OCI-M1 (cell line): ENCODE measurements at places on chromosomes 13 and 19.

DNA sequence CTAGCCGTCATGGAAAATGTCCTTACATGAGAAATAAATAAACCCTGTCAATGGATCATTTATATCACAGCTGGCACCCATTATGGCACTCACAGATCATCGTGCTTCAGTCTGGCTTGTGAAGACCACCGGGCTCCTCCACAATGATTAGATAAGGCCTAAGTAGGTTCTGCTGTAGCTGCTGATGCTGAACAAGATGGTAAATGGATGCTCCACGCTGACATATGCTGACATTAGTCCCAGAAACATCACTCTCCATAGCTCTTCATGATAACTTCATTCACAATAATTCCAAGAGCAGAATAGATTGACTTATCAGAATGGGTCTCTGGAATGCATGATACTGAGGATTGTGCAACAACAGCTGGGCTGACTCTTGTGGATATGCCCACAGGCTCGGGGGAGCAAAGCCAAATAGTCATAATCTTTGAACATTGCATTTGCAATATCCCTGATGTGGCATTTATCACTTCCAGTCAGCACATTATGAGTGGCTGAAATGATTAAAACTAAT is 63.8 kb upstream of the RXFP2 start:
- peak; percentile 53 for DNase-seq

DNA sequence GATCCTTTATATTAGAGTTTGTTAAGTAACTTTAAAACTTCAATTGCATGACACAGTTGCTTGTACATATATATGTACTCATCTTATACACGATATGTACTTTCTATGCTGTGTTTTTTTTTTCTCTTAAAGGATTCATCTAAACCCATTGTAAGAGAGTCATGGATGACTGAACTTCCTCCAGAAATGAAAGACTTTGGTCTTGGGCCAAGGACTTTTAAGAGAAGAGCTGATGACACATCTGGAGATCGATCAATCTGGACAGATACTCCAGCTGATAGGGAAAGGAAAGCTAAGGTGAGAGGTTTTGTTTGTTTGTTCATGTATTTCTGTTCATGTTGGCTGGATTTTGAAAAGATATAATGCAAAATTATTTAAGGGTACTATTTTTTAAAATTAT is 26.0 kb downstream of the GPALPP1 start:
- DNase-seq = no peak

DNA sequence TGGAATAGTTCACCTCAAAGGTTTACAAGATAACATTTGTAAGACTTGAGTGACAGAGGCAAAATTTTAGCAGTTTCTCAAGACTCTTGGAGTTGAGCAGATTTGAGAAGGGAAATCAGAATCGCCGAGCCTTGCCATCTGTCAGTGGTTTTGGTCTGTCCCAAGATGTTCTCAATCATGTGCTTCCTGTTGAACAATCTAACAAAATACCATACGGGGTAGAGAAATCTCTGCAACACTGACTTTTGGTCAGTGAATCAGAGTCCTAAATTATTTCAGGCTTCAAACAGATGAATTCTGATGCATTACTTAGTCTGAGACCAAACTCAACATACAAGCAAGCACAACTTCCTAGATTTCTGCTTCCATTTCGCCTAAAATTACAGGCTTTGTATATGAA is 3.8 kb downstream of the KCTD12 start:
- DNase-seq = peak; percentile 50

GRCh38 chr19:58434217-58434616 is 5.7 kb downstream of the ZNF132 start:
- peak; percentile 28 for DNase-seq

DNA sequence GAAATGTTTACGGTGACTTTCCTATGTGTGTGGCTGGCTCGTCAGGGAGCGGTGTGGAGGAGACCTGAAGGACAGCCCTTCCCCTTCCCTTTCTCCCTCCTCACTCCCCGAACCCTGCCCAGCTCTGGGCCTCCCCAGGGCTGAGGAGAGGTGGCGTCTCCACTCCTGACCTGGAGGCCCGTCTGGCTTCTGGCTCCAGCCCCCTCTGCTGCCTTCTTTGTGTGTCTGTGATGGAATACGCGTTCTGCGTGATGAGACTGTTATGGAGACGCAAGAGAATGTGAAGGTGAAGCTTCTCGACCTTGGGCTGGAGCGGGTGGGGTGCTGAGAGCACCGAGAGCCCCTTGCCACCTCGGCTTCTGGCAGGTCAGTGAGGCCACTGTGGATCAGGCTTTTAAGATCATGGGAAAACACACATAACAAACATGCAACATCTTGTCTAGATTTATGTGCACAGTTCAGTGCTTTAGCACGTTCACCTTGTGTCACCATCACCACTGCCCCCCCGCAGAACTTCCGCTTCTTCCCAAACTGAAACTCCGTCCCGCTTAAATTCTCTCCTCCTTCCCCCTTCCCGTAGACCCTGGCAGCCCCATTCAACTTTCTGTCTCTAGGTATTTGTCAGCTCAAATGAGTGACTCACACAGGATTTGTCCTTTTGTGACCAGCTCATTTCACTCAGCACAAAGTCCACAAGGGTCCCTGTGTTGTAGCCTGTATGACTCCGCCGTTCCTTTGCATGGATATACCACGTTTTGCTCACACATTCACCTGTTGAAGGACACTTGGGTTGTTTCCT is 24.7 kb downstream of the ATP11A start:
- no peak for DNase-seq

DNA sequence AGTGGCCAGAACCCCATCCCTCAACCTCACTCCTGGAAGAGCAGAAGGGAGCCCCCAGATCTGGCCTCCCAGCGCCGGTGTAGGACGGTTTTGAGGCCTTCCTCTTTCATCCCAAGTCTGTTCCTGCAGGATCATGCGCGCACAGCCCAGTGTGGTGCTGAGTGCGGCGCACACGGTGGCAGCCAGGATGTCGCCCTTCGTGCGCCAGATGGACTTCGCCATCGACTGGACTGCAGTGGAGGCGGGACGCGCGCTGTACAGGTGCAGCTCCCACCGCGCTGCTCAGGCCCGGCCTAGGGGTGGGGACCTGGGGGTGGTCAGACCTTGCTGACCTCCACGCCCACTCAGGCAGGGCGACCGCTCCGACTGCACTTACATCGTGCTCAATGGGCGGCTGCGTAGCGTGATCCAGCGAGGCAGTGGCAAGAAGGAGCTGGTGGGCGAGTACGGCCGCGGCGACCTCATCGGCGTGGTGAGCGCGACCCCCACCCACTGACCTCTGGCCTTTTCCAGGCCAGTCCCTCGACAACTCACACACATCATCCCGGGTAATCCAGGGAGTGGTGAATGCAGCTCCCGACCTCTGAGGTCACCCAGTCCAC is 14.8 kb downstream of the PNPLA6 start:
- DNase-seq = no peak

DNA sequence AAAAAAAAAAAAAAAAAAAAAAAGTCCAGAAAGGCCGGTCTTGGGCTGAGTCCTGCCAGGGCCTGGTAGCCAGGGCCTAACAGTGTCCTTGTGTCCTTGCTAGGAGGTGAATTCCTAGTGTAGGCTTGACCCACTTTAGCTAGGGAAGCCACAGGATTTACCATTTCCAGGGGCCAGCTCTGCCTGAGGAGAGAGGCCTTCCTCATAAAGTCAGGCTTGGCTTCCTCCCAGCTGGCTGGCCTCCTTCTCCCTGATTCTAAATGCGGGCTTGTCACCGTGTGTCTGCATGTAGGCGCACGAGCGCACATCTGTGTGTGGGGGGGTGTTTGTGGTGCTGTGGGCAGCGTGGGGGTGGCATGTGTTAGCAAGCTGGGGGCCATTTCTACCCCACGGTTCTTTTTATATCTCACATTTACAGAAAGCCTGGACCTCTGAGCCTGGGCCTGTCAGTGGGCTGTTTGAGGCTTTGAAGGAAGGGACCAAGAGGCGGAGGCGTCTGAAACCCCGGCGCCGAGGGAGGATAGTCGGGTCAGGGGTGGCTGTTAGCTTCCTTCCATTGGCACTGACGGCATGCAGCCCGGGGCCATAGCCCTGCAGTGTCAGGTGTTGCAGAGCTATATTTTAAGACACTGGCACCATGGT is 31.7 kb downstream of the IER2 start:
- DNase-seq = peak; percentile 39

DNA sequence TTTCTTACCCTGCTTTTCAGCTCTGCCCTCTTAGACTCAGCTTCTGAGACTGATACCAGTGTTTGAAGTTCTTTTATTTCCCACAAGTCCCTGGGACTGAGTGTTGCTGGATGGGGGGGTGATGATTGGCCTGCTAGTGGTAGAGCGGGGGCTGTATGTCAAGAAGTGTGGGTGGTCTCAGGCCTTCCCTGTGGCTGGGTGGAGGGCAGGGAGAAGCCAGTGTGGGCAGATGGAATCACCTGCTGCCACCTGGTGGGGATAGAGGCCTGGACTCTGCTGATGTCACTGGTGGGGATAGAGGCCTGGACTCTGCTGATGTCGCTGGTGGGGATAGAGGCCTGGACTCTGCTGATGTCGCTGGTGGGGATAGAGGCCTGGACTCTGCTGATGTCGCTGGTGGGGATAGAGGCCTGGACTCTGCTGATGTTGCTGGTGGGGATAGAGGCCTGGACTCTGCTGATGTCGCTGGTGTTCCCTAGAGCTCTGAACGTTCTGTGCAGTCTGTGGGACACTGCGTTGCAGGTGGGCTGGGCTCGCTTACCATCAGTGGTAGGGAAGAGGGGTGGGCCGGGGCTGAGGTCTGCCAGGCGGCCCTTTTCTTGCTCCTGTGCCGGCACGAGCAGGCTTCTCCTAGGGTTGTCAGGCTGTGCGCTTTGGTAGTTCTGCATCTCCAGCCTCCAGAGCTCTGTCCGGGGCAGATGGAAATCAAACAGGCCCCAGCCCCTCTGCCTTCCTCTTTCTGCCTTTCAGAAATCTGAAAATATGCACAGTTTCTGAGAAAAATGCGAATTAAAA is 101.3 kb downstream of the ARHGEF7 start:
- peak; percentile 21 for DNase-seq

DNA sequence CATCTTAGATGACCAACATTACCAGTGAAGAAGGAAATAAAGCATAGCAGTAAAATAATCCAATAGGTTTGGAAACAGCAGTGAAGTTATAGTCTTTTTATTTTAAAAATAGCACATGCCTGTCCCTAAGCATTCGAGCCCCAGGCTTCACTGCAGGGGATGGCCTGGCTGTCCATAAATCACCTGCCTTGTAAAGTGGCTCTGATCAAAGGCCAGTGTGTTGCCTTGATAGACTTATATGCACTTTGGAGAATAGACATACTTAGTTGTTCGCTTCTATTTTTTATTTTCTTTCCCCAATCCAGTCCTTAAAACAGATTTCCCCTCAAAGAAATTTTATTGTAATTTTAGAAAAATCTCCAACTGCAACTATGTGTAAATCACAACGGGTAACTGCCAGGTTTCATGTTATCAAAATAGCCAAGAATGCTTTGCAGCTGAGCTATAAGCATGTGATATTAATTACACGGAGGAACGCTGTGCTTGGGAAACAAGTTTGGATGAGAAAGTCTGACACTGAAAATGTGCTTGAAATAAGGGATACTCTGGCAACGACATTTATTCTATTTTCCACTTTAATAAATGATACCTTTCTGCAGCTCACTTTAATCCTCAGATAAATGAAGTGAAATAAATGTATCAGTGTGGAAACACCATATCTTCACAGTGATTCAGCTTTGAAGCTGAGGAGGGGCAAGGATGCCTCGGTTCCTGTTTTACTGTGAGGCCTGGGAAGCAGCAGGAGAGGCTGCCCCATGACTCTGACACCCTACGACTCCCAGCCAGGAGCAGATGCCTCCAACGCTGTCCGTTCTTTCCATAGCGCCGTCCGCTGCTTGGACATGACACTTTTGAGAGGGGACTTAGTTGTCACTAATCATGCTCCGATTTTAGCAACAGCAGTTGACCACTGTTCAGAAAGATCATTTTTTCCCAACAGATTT is 5.5 kb upstream of the METTL21C start:
- DNase-seq = no peak

DNA sequence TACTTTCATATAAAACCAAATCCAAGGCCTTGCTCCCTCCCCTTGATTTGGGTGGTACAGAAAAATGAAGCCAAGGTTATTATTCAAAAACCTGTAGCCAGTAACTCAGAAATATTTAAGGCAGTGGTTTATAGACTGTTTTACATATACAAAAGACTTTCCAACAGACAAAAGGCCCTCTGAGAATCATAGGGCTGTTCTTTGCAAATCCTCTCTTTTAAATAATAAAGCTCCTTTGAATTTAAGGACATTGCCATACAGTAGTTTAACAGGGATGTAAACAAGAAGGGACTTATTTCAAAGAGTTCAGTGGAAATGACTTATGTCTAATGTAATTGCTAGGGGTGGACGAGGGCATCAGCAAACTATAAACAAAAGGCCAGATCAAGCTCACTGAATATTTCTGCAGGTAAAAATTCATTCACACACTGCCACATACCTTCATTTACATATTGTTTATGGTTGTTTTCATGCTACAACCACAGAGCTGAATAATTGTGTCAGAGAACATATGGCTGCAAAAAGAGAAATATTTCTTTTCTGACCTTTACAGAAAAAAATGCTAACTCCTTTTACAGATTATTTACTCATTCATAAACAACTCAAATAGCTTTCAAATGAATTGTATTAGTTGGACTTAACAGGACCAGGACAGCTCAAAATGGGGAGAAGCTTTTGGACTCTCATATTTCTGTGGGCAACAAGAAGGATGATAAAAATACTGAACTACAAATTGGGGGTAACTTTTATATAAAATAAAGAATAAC is 665.6 kb downstream of the SLITRK1 start:
- no peak for DNase-seq

DNA sequence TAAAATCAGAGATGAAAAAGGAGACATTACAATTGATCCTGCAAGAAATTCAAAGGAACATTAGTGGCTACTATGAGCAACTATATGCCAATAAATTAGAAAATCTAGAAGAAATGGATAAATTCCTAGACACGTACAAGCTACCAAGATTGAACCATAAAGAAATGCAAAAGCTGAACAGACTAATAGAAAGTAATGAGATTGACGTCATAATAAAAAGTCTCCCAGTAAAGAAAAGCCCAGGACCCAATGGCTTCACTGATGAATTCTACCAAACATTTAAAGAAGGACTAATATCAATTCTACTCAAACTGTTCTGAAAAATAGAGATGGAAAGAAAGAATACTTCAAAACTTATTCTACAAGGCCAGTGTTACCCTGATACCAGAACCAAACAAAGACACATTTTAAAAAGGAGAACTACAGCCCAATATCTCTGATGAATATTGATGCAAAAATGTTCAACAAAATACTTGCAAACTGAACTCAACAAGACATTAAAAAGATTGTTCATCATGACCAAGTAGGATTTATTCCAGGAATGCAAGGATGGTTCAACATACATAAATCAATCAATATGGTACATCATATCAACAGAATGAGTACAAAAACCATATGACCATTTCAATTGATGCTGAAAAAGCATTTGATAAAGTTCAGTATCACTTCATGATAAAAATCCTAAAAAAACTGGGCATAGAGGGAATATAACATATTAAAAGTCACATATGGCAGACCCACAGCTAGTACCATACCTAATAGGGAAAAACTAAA is 35.8 kb downstream of the UQCRFS1 start:
- DNase-seq = no peak

GRCh38 chr19:10805758-10806247 is 30.2 kb downstream of the TMED1 start:
- DNase-seq = no peak
